ENCODE measurements at places on chromosomes 5 and 9.

DNA sequence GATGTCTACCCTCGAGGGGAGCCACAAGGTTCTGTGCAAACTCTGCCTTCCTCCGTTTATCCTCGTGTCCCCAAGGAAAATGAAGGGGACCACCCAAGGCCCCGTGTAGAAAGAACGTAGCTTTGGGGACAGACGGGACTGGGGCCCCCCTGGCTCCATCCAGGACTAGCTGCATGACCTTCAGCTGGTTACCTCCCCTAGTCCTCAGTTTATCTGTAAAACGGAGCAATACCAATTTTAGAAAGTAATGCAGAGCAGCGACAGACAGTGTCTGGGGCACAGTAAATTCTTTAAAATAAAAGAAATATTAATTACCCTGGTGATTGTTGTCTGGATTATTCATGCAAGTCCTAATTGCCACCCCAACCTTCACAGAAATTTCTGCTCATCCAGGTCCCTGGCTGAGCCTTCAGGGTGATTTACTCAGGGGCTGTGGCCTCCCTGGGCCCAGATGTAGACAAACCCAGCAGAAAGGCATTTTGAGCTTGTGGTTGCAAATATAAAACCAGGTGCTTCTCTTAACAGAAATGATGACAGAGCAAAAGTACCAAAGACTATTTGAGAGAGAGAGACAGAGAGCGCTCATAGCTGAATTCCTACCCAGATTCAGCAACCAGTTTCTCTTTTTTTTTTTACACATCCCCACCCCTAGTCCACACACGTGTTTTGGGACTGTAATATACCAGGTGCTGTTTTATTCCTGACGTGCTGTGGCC is 155.1 kb upstream of the SMIM23 start:
- no peak for DNase-seq

GRCh38 chr5:140372971-140373487 is 13.0 kb downstream of the SLC4A9 start:
- no peak for DNase-seq

DNA sequence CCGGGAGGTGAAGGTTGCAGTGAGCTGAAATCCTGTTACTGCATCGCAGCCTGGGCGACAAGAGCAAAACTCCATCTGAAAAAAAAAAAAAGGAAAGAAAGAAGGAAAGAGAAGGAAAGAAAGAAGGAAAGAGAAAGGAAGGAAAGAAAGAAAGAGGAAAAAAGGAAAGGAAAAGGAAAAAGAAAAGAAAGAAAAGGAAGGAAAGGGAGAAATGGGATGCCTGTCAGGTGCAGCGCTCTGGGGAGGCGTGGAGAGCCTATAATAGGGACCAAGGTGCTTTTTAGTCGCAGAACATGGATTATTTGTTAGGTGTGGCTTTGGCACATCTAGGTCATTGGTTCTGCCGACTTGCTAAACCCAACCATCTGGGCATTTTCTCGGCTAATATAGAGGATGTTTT is 17.9 kb downstream of the EXOSC2 start:
- DNase-seq: no peak

GRCh38 chr9:133529457-133529856 is 4.7 kb upstream of the MYMK start:
- no peak for DNase-seq
